ENCODE measurements at places on chromosomes 3 and 15.

DNA sequence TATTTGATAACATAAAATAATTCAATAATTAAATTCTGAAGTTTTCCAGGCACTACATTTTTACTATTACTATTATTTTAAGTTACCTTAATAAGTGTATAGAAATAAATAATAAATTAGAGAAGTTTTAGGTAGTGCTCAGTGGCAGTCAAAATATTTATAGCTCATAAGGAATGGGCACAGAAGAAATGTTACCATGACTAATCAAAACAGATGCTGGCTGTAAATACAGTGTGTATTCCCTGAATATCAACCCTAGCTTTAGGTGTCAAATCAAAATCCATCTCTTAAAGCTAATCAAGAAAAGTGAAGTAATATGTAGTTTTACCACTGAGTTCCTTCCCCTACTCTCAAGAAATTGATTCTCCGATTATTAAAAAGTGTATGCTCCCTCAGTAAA, 35.5 kb downstream of the ZBTB20 start:
- no peak for DNase-seq

- DNase-seq: no peak
These were observed 14.2 kb upstream of the SNX22 start for GRCh38 chr15:64137226-64137833.

GRCh38 chr3:126226374-126226773, 46.0 kb upstream of the ALDH1L1 start:
- no peak for DNase-seq

DNA sequence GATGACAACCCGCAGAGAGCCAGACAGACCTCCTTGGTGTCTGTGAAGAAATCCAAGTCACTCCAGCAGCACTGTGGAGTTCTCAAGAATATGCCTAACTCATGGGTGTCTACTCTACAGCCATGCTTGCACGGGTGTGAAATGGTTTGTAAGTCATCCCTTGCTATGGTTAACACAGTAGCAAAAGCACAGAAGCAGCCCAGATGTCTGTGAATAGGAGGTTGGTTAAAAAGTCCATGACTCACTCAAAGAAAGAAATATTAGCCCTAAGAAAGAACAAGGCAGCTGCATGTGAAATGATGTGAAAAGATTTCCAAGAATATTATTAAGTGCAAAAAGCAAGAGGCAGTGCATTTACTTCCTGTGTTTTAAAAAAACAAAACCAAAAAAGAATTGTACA, 12.1 kb upstream of the LIMD1 start:
- DNase-seq: no peak

DNA sequence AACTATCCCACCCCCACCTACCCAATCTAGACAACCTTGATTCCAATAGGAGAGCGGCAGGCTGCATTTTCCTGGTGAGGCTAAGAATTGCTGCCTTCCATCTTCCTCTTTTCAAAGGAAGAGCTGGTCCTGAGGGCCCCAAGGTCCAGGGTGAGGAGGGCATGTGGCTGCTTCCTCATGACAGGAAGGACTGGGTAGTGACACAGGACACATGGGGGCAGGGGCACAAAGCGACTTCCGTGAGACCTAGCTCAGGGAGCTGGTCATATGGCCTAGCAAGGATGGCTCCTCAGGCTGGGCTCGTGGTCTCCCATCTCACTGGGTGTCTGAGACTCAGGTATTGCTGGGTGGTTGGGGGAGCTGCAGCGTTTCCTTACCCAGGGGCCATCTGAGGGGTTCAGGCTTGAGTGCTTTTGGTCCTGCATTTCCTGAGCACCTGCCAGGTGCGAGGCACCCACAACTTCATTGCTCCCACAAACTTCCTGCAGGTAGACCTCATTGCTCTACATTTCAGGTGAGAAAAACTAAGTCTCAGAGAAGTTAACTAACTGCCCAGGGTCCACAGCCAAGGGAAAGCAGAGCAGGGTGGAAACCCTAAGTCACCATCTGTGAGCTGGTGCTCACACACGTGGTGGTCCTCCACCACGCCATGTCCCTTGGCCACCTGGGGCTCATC, 160.0 kb upstream of the TLE3 start:
- no peak for DNase-seq

- peak; percentile 16 for DNase-seq
These were observed 11.2 kb downstream of the C3orf62 start for GRCh38 chr3:49265661-49266386.

- no peak for DNase-seq
These were observed 106.0 kb downstream of the HMG20A start for GRCh38 chr15:77526595-77527163.

DNA sequence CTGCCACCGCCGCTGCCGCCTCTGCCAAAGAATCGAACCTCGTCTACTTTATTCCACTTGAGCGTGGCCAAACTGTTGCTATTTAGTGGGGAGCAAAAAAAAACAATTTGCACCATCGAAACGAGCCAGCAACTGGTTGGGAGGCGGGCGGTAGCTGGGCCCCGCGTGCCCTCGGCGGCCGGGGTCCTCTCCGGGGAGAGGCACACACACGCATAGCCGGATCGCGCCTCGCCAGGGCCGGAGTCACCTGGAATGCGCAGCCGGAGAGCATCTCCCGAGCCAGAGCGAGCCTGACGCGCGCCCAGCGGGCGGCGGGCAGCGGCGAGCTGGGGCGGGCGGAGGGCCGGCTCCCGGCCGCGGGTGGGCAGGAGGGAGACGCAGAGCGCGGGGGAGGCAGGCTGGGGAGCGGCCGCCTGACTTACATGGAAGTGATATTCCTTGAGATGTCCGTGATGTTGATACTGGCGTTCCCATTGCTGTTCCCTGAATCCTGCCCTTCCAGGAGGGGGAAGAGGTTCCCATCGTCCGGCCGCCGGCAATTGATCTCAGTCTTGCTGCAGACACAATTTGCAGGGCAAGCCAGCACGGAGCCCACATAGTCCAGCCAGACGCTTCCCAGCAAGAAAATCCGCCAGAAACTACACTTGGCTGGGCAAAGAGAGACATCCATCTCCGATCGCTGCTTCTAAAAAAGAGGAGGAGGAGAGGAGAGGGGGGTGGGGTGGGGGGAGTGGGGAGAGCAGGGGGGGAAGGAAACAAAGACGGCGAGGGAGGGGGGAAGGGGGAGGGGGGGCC, 858 bp downstream of the NTRK3 start:
- no peak for DNase-seq

DNA sequence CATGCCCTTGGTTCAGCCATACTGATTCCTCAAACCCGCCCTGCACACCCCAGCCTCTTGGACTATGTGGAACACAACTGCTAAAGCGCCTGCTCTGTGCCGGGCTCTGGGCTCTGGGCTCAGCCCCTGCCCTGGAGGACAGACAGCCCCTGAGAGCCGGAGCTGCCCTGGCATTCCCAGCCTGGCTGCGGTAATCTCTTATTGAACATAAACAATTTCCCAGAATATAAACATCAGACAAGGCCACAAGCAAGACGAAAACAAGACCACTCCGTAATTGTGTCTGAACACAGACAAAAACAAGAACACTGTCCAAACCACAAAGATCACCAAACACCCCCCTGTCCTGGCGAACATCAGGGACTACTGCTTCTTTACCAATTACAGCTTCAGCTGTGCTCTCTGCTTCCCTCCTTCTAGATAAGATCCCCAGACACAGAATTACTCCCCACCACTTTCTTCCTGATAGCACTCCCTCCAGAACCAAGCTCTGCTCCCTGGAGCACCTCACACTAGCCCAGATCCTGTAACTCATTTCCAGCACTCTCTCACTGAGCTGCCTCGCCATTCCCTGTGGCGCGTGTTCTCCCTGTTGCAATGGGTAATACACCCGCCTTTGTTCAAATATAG, 57.1 kb upstream of the TLE3 start:
- DNase-seq: no peak

GRCh38 chr3:124498891-124499290, 231.4 kb upstream of the UMPS start:
- DNase-seq: no peak

DNA sequence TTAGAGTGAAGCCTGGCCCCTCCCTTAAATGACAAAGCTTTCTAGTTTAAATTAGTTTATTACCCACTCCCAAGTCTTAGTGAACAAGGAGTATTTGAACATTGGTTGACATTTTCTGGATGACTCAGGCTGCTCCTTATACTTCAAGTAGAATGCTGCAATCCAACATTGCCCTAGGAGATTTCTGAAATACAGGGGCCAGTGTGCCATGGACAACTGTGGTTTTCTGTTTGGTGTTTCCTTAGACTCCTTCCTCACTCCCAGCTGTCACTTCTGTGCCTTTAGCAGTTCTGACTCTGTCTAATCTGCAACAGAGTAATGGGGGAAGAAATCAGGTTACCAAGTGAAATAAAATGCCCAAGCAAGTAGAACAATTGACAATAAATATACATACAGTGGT, 116.1 kb upstream of the P2RY1 start:
- DNase-seq: no peak

DNA sequence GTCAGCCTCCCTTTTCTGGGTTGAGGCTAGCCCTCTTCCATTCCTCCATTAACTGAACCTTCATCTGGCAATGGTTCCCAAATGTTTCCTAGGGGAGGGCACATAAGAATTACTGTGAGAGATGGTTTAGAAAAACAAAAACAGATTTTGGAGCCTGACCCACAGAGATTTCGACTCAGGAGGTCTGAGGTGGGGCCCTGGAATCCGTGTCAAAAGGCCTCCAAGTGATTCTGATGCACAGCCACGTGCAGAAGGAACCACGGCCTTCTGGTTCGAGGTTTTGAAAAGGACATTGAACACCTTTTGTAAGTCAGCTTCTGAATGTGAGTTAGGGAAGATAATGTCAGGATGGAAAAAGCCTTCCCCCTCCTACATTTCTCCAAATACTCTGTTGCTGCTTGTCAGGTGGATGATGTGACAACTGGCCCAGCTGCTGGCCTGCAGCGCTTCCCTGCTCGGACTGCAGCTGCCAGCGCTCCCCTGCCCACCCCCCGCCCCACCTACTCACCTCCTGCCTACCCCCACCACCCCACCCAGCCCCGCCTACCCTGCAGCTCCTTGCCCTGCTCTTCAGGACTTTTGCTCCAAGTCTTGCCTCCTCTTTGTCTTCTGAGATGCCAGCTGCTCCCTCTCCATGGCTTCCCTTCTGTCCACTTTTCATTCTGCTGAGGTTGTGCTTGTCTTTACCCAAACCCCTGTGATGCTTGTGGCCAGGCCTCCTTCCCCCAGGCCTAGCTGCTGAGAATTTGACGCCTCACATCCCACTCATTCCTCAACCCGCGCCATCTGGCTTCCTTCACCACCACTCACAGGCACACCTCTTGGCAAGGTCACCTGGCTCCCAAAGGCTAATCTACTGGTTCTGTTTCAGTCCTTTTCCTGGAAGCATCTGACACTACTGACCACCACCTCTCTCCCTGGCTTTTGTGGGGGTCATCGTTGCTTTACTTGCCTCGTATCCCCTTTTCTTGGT, 6.6 kb downstream of the EHD4 start:
- no peak for DNase-seq

GRCh38 chr3:124172816-124173215, 180.9 kb upstream of the ROPN1 start:
- no peak for DNase-seq

GRCh38 chr3:97689111-97689510, 75.4 kb upstream of the ARL6 start:
- DNase-seq: no peak

GRCh38 chr3:88003115-88003755, 55.6 kb downstream of the CGGBP1 start:
- DNase-seq: peak; percentile 53

- no peak for DNase-seq
These were observed 6.0 kb upstream of the AMOTL2 start for GRCh38 chr3:134380249-134380648.

- DNase-seq: peak; percentile 68
These were observed 37.9 kb downstream of the LIPC start for GRCh38 chr15:58469432-58470353.

DNA sequence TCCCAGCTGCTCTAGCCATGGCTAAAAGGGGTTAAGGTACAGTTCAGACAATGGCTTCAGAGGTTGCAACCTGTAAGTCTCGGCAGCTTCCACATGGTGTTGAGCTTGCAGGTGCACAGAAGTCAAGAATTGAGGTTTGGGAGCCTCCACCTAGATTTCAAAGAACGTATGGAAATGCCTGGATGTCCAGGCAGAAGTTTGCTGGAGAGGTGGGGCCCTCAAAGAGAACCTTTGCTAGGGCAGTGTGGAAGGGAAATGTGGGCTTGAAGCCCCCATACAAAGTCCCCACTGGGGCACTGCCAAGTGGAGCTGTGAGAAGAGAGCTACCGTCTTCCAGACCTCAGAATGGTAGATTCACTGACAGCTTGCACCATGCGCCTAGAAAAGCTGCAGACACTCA, 73.7 kb downstream of the STT3B start:
- no peak for DNase-seq

GRCh38 chr3:189587664-189588040, 43.5 kb upstream of the TP63 start:
- DNase-seq: no peak

GRCh38 chr3:114447545-114447944, 153.7 kb downstream of the TIGIT start:
- no peak for DNase-seq

- peak; percentile 79 for DNase-seq
These were observed 36.8 kb downstream of the TRANK1 start for GRCh38 chr3:36907911-36908646.

DNA sequence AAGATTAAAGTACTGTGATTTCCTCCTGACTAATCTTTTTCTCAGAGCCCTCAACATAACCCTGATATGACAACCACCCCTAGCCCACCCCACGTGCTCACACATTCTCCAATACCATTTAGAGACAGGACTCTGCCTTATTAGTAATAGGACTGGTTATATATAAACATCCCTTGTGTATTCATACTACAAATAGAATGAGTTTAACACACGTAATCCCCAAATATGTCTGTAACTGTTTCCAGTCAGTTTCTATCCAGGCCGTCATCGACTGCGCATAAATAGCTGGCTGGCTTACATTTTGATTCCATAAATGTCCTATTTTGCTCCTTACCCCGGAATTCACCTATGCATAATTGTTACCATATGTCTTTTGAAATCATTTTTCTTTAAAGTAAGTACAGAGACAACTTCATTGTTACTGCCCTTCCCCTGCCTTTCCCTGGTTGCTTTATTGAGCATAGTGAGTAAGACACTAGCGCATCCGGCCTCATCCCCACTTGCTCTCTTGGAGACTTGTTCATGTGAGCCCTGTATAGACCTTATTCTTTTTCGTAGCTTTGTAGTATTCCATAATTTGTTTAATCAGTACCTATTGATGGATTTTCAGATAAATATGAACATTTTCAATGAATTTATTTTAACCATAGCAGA, 3.5 kb upstream of the P2RY14 start:
- DNase-seq: no peak

DNA sequence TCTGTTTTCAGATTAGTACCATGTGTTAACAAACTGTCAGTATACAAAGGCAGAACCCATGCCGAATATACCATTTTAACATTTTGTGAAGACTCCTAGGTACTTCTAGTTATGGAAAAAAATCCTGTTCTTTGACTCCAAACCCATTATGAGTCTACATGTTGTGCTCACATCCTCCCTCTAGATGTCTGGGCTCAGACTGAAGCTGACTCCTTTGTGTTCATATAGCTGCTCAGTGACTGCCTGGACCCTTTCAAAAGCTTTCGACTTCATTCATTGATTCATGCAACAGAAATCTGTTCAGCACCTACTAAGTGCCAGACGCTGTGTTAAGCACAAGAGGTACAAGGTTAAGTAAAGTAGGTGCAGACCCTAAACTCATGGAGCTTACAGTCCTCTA, 60.5 kb downstream of the MEGF11 start:
- DNase-seq: no peak

Data from dermis microvascular lymphatic vessel endothelial cell (primary cell).